Activated naive CD4-positive, alpha-beta T cell (primary cell): ENCODE measurements at places on chromosomes 1 and 21.

GRCh38 chr1:12556957-12557935, 60.8 kb downstream of the DHRS3 start:
- DNase-seq, result no peak

GRCh38 chr1:3678361-3679097, 26.2 kb downstream of the TP73 start:
- DNase-seq, result no peak

DNA sequence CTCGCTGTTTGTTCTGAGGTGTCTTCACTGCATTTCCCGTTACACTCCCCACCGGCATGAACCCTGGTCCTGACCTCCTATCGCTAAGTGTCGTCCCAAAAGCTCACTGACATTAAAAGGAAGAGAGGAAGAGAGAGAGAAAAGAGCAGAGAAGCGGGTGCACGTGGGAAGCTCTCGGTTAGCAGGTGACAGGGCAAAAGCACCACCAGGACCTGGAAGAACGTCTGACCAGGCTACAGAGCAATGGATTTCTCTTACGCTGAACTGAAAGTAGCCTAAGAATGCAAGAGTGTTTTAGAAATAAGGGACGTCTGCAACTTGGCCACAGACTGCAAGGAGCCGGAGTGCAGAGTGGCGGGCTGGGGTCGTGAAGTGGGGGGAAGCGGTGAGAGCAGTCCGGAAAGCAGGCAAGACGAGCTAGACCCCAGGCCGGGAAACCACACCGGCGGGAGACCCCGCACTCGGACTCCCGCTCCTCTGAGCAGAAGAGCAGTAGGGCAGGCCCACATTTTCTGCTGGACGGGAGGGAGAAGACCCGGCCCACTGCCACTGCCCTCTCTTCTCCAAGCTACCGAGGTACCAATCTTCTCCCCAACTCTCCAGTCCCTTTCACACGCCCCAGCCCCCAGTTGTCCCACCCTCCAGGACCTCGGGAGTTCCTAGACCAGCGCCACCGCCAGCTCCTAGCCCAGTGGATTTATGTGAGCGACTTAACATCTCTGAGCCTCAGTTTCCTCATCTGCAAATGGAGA, 8.3 kb upstream of the MPZL1 start:
- no peak for DNase-seq

DNA sequence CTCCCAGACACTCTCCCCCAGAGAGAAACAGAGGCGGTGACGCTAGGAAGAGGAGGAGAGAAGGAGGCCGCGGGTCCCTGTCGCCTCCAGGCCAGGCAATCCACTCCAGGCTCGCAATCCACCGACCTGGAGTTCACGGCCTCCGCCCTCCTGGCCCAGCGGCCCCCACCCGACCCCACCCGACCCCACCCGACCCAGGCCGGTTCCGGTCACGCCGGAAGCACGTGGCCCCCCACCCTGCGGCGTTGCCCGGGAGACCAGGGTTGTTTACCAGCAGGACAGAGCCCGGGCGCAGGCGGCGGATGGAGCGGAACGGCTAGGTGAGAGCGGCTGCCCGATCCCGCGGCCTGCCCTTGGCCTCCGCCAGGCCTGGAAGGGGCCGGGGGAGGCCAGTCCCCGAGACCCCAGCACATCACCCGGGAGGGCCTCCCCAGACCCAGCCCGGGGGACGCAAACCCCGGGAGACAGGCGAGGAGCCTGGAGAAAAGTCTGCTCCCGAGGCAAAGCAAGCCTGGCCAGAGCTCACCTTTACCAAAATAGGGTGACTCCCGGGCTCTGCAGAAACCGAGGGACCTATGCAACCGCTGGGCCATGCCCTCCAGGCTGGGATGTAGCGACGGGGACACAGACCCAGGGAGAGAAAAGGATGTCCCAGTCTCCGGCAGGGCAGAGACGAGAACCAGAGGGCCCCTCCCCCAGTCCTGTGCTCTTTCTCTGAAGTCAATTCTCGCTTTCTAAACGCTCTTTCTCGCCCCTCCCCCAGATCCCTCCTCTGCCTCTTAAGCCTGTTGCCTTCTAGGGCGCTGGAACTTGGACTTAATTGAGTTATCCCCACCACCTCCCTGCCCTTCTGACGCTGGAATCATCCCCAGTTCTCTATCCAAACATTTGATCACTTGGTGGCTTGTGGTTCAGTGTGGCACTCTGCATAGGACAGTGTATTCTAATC, at the start of the genes PLA2G2C and UBXN10:
Gene PLA2G2C (minus strand): TSS at position 685 of the 949 bp plus-strand sequence. CDS start 9,155 bp downstream, outside the sequence.
Gene UBXN10 (plus strand): TSS at position 263 of the 949 bp plus-strand sequence. CDS start 4,466 bp downstream, outside the sequence.
- DNase-seq, result no peak

- DNase-seq, result no peak
Measured at GRCh38 chr1:156423422-156424352, 54.7 kb downstream of the RHBG start.

DNA sequence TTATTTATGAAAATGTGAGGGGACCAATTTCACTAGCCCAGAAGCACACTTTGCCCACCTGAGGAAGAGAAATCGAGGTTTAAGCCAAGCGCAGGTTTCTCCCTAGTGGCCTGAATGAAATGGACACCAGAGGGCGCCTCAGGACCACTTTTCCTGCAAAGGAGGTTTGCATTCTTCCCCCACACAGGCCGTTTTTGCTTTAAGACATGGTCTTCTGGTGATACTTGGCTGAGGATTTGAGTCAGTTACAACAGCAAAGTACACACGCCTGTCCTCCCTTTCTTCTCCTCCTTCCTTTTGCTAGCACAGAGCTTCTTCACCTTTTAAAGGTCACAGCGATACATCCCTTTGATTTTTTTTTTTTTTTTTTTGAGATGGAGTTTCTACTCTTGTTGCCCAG, 5.4 kb downstream of the PLA2G2E start:
- DNase-seq, result peak; percentile 73

GRCh38 chr1:109208394-109208793, 5.3 kb upstream of the SARS1 start:
- no peak for DNase-seq

GRCh38 chr1:151193856-151194255, 3.9 kb upstream of the VPS72 start:
- no peak for DNase-seq

- DNase-seq, result no peak
Measured at GRCh38 chr21:33022828-33023573, 2.7 kb upstream of the OLIG2 start.

- DNase-seq, result no peak
Measured at GRCh38 chr1:214136324-214136919, 144.5 kb upstream of the SMYD2 start.

- peak; percentile 68 for DNase-seq
Measured at GRCh38 chr1:150151291-150152181, 1.8 kb downstream of the PLEKHO1 start.

GRCh38 chr1:112524986-112525385, 16.2 kb downstream of the WNT2B start:
- DNase-seq, result no peak

DNA sequence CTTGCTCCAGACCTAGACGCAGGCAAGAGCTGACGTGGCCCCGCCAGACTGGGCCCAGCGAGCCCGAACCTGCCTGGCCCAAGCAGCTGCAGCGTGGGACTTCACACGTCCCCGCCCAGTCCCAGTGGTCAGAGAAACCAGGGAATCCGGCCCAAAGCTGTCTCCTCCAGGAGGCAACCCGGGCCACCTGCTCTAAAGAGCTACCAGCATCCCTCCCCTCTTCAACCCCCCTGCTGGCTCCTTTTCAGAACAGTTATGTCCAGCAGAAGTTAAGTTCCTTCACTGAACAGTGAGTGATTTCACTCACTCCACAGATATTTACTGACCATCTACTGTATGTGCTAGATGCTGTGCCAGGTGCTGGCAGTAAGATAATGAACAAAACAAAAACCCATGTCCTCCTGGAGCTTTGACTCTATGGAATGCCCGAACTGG, 2.1 kb upstream of the EFNA1 start:
- DNase-seq, result no peak

DNA sequence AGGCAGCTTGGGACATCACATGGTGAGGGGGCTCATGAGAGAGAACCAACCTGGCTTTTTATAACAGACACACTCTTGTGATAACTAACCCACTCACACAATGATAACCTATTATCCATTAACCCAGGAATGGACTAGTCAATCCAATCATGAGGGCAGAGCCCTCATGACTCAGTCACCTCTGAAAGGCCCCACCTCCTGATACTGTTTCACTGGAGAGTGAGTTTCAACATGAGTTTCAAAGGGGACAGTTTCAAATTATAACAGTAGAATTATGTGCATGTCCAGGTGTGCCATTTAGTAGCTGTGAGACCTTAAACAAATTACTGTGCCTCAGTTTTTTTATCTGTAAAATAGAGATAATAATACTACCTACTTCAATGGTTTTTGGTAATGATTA, 47.6 kb upstream of the PPP2R5A start:
- DNase-seq, result no peak

DNA sequence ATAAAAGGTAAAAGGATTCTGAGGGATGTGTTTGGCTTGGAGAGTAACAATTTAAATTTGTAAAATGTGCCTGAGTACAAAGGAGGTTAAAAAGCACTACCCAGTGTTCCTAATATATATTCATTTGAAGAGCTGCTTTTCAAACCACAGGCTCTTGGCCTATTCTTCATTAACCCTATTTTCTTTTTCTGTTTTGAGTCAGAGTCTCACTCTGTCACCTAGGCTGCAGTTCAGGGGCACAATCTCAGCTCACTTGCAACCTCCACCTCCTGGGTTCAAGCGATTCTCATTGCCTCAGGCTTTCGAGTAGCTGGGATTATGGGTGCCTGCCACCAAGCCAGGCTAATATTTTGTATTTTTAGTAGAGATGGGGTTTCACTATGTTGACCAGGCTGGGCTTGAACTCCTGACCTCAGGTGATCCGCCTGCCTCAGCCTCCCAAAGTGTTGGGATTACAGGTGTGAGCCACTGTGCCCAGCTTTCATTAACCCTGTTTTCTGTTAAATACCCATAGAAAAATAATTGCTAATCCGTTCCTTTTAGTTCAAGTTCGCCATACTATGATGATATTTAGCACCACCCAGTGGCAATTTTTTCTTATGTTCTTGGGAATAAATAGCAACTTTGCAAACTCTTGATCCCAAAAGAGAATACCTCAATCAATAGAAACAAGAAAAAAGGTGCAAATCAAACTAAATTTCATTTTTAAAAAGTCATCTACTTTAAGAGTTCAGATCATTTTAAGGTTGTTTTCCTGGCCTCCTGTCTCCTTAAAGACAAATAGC, 30.5 kb downstream of the ZBTB8OS start:
- no peak for DNase-seq

DNA sequence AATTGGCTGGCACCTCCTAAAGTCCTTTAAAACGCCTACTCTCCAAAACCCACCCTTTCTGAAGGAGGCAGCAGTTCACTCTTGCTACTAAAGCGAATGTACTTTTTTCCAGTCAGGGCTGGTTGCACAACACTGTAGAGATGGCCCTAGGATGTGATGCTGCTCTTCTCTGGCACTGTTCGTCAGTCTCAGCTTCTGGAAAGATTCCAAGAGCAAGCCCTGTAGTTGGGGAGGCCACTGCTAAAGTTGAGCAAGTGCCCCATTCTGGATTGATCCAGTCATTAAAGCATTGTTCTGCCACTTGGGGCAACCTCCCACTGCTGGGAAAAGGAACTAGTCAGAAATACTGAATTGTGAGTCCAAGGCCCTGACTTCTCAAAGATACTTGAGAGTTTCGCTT, 28.5 kb upstream of the KCNQ4 start:
- no peak for DNase-seq

DNA sequence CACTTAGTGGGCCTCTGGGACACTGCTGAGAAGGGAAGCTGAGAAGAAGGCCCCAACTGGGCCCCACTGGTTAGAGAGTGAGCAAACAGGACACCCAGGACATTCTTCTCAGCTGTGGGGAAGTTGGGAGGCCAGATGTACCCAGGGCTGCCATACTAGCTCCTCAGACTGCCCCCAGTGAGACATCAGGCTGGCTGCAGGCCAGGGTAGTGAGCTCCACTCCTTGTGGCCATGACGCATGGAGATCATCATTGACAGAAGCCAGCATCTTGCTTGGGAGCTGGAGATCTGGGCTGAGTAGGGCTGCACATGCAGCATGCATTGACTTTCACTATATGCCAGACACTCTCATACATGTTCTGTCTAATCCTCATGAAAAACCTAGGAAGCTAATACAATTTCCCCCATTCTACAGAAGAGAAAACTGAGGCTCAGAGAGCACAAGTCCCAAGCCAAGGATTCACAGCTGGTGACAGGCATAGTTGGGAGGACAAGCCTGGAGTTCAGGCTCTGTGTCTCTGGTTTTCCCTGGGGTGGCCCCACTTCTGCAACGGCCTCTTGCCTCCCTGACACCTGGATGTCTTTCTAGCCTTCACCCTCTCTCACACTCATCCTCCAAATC, 24.1 kb upstream of the MYCL start:
- no peak for DNase-seq

- no peak for DNase-seq
Measured at GRCh38 chr1:245842106-245842505, 665.0 kb downstream of the SMYD3 start.

GRCh38 chr1:201666102-201666501, 127.2 kb downstream of the NAV1 start:
- no peak for DNase-seq

GRCh38 chr1:39177706-39178105, 26.8 kb upstream of the MACF1 start:
- DNase-seq, result no peak

GRCh38 chr1:5751833-5752745, 240.1 kb downstream of the NPHP4 start:
- no peak for DNase-seq

DNA sequence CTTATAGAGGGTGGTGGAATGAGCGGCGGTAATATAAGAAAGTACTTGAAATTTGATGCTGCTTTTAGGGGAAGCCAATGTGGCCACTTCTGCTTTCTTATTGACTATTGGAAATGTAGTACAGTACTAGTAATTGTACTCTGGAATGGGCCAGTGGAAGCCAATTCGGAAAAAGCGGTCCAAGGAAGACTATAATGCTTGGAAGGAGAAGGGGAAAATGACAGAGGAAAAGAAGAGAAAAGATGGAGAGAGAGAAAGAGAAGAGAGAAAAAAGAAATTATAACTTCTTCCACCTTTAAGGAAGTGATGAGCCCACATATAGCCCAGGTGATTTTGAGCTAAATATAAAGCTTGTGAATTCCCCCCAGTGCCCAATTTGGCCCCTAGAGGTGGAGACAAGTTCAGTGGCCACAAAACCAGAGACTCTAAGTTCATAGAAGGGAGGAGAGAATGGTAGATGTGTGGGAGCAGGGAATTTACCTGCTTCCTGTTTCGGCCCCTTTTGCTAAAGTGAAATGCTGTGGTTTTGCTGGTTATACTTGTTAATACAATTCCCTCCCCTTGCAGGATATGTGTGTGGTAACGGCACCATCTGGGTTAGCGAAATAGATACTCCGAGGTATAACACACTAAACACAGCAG, 35.7 kb upstream of the DUSP10 start:
- DNase-seq, result no peak

DNA sequence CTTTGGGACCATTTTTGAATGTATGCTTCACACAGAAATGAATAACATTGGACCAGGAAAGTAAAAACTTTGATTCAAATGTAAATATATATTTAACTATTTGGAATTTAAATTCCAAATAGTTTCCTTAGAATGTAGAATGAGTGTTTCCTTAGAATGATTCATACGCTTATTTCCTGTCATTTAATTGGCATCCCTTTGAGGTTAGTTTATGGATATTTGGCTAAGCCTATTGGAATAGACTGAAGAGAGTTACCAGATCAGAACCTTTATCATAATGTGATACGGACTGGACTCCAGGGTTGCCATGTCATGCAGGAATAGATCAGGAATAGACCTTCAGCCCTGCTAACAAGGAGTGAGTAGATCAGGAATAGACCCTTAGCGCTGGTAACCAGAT, 133.1 kb downstream of the TNNI3K start:
- DNase-seq, result no peak
